ENCODE measurements at places on chromosomes 3 and 15.

DNA sequence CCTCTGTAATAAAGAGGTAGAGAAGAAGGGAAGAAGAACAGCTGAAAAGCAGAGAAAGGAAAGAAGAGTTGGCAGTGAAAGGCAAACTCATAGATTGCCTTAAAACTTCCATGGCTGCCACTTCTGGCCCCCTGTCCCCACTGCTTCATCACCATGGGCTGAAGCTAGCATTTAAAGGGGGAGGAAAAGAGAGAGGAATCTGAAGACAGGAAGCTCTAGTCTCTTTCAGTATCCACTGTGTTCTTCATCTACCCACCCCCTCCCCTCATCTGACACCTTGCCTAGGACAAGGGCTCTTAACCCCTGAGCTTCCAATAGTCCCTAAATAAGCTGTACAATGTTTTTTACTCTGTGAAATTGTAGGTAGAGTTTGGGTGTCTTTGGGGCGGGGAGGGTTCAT lies 60.6 kb downstream of the ALCAM start:
- DNase-seq: no peak

- DNase-seq: no peak
These were observed 202.3 kb upstream of the MRPL3 start for GRCh38 chr3:131705099-131705498.

- no peak for DNase-seq
These were observed 31.6 kb upstream of the FAM174B start for GRCh38 chr15:92687195-92687602.

DNA sequence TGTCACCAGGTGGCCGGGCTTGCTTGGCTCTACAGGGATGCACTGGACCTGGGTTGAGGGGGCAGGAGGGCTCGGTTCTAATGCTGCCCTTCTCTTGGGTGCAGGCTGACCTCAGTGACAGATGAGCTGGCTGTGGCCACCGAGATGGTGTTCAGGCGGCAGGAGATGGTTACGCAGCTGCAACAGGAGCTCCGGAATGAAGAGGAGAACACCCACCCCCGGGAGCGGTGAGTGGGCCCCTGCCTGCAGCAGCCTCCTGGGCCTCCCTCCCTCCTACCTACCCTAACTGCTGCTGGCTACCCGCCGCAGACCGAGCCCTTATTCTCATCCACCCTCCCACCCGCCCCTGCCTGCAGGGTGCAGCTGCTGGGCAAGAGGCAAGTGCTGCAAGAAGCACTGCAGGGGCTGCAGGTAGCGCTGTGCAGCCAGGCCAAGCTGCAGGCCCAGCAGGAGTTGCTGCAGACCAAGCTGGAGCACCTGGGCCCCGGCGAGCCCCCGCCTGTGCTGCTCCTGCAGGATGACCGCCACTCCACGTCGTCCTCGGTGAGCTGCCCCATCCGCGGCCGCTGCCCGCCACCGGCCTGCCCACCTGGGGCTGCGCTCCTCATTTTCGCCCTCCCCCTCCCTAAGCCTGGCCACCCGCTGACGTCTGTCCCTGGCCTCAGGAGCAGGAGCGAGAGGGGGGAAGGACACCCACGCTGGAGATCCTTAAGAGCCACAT lies 5.6 kb downstream of the FES start:
- DNase-seq: no peak

GRCh38 chr3:51622868-51623267 lies 48.2 kb upstream of the TEX264 start:
- DNase-seq: peak; percentile 79

- DNase-seq: no peak
These were observed 27.4 kb downstream of the PPARG start for GRCh38 chr3:12316253-12316652.

- DNase-seq: no peak
These were observed 501.7 kb downstream of the SHQ1 start for GRCh38 chr3:72346526-72346926.

GRCh38 chr3:1228289-1228688 lies 135.5 kb downstream of the CNTN6 start:
- no peak for DNase-seq

GRCh38 chr15:98077186-98077585 lies 116.7 kb downstream of the ARRDC4 start:
- DNase-seq: no peak

DNA sequence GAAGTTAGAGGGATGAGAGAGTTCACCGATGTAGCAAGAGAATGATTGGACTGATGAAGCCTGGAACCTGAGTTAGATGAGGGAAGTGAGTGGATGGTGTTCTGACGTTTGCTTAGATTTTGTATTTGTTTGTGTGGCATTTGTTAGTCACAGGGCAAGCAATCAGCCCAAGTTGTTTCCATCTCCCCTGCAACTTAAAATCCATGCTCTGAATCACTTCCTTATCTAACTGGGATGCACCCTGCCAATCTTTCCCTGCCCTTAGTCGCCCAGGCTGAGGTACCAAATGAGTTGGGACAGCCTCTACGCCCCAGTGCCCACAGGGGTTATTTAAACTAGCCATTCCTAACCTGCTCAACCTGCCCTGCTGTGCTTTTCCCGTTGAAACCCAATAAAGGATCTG lies 12.6 kb downstream of the PAQR5 start:
- no peak for DNase-seq

GRCh38 chr15:62644216-62644888 lies 398.2 kb upstream of the TPM1 start:
- no peak for DNase-seq

Data from cerebellar nuclear complex (tissue), 1 donor.